Activated naive CD4-positive, alpha-beta T cell (primary cell): ENCODE measurements at places on chromosomes 5 and 9.

GRCh38 chr5:88829054-88829453, 53.9 kb downstream of the MEF2C start:
- no peak for DNase-seq

DNA sequence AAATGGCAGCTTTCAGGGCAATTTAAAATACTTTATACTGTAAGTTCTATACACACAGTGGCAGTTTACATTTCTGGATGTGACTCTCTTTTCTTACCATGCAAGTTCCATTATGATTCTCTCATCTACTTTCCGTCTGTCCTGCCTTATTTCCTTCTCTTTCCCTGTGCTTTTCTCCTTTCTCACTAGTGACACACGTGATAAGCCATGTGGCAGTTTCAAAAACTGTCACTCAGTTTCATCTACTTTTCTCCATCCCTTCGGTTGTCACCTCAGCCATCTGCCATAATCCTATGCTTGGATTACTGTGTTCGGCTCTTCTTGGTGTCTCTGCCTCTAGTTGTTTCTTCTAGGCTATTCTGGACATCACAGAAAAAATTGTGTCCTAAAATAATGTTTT, 46.8 kb upstream of the ATG10 start:
- no peak for DNase-seq

- no peak for DNase-seq
These were observed 105.7 kb downstream of the NR3C1 start for GRCh38 chr5:143297756-143298155.

DNA sequence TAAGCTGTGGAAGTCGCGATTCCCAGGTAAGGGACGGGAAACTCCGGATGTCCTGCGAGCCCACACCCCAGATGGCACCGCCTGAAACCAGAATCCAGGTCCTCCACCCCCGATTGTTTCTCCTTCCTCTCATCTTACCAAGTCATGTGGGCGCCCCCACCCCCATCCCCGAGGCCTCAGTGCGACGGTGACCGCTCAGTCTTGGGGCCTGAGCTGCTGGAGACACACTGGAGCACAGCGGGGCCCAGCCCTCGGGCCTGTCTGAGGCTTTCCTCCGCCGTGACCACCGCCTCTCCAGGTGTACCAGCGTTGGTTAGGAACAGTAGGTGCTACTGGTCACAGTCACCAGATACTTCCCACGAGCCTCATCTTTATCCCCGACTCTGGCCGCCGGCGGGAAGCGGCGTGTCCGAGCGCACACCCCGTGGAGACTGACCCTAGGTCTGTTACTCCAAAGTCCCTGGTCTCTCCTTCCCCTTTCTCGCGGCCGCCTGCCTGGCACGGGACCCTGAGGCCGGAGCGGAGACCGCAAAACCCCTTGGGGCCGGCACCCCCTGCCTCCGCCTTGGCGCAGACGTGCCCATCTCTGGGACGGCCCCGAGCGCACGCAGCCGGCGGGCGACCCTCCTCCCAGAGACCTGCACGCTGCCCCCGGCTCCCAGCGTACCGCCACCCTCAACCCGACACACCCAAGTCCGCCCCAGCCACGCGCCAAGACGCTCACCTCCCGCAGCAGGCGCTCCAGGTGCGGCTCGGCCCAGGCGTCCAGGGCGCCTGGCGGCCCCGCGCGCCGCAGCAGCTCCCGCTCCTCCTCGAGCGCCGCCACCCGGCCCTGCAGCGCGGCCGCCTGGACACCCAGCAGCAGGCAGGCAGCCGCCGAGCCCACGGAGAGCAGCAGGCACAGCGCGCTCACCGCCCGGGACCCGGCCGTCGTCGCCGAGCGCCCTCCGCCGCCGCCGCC, 733 bp downstream of the COL23A1 start:
- no peak for DNase-seq

DNA sequence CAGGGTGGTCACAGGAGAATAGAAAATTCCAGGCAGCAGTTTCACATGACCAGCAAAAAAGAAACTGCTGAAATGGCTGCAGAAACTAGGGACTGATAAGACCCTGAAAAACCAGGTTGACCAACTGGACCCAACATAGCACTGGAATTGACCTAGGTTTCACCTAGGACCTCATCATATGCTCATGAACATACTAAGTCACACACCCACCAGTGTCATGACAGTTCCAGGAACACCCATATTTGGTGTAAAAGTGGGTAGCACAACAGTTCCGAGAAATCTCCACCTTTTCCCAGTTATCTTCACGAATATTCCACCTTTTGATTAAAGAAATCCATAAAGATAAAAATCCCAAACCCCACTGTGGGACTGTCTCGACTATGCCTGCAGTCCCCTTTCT, 182.2 kb downstream of the AGTPBP1 start:
- no peak for DNase-seq

DNA sequence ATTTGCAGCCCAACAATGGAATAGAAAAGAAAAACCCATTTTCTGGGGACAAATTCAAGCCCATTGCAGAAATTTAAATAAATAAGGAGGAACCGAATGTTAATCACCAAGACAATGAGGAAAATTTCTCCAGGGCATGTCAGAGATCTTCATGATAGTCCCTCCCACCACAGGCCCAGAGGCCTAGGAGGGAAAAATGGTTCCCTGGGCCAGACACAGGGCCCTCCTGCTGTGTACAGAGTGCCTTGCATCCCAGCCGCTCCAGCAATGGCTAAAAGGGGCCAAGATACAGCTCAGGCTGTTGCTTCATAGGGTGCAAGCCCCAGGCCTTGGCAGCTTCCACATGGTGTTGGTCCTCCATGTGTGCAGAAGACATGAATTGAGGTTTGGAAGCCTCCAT, 73.4 kb upstream of the FOXE1 start:
- no peak for DNase-seq

DNA sequence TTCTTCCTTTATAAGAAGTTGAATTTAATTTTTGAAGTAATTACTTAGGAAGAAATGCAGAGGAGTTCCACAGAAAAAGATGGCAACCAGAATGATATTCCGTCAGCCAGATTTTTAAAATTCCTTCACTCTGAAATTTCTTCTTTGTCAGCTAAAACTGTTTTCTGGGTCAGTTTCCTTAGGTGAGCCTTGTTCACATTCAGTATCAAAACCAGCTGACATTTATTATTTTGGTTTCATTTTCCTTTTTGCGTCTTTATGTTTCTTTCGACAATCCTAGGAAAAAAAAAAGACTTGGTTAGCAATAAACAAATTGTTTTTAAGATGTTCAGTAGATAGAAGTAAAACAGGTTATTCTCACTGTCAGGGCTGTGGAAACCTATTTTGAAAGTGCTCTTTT, 4.1 kb upstream of the IARS1 start:
- DNase-seq, result no peak

- no peak for DNase-seq
These were observed 140.3 kb downstream of the NMUR2 start for GRCh38 chr5:152264645-152265254.

- DNase-seq, result no peak
These were observed 29.4 kb upstream of the PURA start for GRCh38 chr5:140084541-140084940.

DNA sequence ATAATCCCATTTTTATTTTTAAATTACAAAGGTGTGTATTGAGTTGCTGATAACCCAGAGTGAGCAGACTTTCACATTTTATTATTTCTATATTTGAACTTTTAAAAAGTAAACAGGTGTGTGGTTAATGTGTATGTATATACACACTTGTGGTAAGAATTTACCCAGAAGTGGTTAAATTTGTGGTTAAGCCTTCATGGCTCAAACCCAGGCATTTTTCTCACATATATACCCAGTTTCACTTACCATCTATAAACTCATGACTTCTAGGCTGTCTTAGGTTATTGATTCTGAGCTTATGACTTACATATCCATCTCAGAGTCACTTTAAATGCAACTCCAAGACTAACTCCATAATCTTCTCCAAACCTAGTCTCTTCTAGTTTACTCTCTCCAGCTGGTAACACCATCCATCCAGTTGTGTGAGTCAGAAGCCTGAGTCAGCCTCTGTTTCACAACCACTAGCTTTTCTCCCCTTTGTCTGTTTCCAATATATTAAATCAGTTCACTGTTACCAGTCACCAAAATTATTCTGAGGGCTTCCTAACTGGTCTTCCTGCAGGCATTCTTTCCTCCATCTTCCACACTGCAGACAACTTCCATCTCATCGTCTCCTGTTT, 20.2 kb downstream of the ZBED3 start:
- no peak for DNase-seq

DNA sequence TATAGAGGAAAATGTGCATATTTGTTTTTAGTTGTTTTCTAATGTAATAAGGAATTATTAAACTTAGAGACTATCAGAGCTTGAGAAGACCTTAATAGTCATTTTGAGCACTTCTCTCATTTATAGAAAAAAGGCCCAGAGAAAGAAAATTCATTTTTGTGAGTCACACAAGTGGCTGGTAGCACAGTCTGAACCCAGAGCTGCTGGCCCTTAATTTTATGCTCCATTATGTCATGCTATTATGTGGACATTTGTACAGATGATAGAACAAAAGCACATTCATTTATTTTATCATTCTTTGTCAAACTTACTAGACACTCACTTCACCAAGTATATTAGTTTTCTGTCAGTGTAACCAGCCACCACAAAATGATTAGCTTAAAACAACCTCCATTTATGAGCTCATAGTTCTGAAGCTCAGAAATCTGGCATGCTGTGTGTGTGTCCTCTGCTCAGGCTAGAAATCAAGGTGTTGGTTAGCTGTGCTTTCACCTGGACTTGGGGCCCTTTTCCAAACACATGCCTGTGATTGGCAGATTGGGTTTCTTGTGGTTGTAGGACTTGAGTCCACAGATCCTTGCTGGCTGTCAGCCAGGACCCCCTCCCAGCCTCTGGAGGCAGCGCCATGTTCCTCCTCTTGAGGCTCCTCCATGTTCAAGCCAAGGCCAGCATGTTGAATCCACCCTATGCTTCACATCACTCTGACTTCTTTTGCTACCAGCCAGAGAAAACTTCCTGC, 188.9 kb downstream of the ARHGAP26 start:
- no peak for DNase-seq

- no peak for DNase-seq
These were observed 315.3 kb upstream of the SLC30A5 start for GRCh38 chr5:68778484-68778883.

GRCh38 chr5:60365001-60365400, 335.0 kb downstream of the DEPDC1B start:
- no peak for DNase-seq

- no peak for DNase-seq
These were observed 108.8 kb downstream of the TENT4A start for GRCh38 chr5:6822068-6822467.

- DNase-seq, result no peak
These were observed 395.1 kb downstream of the ARHGEF28 start for GRCh38 chr5:74021126-74021525.

DNA sequence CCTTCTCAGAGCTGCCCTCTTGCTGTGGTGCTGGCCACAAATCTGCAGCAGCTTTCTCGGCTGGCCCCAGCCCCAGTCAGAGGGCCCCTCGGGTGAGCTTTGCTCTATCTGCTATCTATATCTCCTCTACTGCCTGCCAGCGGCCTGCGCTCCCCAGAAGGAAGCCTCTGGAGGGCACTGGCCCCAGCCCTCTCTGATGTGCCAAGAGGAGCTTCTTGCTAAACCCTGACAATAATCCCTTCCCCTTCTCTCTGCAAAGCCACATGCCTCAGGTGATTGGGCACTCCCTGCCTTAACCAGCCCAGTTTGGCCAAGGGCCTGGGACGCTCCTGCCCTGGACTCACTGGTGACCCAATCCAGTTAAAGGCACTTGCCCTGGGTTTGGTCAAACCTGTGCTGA, 42.7 kb downstream of the CAMK2A start:
- no peak for DNase-seq

DNA sequence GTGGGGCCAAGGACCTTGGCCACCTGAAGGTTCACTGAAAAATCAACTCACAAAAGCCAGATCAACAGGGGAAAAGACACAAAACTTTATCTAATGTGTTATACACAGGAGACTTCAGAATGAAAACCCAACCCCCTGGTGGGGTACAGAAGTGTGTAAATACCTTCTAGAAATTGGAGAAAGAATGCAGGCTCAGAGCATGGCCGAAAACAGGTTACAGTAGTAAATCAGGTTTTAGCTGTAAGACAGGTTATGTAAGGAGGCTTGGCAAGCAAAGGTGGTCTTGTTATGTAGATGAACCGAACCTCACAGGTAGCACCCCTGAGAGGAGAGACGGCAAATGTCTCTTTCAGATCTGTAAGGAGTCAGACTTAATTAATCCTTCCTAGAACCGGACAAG, 10.0 kb downstream of the CEMIP2 start:
- no peak for DNase-seq

GRCh38 chr5:147081311-147081764, 153.5 kb upstream of the STK32A start:
- DNase-seq, result no peak

GRCh38 chr5:57346328-57346727, 136.3 kb downstream of the ACTBL2 start:
- DNase-seq, result no peak

DNA sequence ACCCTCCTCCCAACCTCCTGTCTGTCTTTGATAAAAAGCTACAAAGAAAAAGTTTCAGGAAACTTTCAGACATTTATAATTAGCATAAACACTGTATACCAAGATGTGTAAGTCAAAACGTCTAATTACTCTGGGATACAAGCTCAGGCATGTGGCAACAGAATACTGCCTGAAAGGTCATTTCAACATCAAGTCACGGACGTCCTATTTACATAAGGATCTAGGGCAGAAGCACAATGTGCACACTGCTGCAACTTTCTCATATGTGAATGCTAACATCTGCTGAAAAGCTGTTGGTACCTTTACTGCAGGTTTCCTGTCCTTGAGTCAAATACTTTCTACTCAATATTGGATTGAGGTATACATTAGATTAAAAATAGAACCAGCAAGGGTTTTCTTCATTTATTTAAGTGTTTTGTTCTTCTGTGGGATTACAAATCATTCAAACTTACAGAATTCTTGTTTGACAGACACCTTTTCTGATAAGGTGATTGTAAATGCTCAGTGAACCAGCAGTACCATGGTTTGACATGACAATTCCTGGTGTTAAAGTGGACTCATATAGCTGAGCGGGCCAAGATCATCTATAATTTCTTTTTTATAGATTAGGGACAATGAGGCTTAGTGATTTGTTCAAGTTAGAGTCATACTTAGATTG, 36.8 kb downstream of the ELL2 start:
- no peak for DNase-seq

GRCh38 chr9:14906000-14906399, 4.2 kb downstream of the FREM1 start:
- DNase-seq, result no peak
